ENCODE measurements at places on chromosomes 3 and 15.

DNA sequence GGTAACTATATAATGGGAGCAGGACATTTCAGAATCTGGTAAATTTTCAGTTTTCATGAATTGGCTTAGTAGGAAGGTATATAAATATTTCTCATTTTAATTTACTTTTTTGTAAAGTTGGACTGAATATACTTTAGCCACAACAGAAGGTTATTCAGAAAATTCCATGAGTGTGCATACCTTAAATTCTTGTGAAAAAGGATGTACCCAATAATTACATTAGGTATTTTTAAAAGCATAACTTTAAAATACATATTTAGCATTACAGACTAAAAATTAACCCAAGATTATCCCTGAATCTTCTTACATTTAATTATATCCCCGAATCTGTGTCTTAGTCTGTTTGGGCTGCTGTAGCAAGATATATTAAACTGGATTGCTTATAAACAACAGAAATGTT lies 24.9 kb upstream of the ATP11B start:
- no peak for DNase-seq

DNA sequence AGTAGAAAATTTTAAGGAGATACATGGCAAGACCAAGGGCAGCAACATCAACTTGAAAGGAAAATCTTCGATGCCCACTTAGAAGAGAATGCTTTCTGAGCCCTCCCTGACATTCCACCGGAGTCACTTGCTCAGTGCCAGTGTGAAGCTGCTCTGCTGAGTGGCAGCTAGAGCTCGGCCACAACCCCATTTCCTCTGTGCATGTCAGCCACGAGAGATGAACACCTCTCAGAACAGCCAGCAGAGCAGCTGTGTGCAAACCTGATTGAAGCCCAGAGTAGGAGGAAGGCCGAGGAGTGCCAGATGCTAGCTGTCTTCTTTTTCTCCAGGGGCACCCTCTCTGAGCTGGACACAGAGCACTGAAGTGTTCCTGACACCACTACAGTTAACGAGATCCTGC lies 12.2 kb downstream of the TARS3 start:
- no peak for DNase-seq

GRCh38 chr3:178669022-178669601 lies 132.9 kb downstream of the KCNMB2 start:
- no peak for DNase-seq

DNA sequence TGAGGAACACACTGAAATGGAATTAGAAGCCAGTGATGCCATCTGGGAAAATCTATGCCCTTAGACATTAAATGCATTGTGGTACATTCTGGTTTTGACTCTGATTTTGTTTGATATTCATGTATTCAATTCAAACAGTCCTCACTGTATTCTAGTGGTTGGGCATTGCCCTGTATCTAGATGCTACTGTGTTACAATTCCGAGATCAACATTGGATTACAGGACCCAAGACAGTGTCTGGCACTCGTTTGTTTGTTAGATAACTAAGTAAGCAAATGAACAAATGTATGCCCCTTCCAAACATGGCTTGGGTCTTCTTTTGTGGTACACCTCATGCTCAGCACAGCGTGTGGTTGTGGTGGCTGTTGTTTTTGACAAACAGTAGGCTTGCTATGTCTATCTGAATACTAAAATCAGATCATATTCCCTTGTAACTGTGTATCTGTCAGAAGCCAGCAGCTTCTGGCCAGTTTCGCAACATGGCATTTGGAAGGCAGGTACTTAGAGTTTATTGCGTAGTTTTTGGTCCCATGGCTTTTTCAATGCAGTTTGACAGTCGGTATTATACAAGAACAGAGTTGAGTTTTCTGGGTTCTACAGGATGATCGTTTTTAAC lies 5.7 kb downstream of the FILIP1L start:
- DNase-seq = no peak

DNA sequence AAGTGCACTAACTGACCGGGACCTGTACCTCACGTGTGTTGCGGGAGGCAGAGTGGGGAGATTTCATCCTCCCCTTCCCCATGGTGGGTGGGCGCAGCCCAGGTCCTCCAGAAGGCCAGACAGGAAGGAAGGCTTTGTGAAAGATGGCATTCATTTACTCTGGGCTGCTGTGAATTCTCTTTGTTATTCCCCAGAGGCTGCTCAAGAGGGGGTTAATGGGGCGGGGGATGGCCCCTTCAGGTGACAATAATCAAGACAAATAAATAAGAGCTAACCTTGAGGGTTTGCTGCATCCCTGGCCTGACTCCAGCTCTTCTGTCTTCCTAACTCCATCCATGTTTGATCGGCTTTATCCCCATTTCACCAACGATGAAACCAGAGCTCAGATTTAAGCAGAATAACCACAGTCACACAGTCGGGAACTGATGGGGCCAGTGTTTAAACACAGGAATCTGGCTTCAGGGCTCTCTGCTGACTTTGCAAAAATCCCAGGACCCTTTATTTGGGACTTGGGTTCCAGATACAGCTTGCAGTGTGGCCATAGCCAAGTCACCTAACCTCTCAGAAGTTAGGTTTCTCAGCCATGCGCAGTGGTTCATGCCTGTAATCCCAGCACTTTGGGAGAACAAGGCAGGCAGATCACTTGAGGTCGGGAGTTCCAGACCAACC lies 16.5 kb downstream of the PIF1 start:
- DNase-seq = no peak

GRCh38 chr3:47433796-47434195 lies 41.9 kb downstream of the SCAP start:
- no peak for DNase-seq

DNA sequence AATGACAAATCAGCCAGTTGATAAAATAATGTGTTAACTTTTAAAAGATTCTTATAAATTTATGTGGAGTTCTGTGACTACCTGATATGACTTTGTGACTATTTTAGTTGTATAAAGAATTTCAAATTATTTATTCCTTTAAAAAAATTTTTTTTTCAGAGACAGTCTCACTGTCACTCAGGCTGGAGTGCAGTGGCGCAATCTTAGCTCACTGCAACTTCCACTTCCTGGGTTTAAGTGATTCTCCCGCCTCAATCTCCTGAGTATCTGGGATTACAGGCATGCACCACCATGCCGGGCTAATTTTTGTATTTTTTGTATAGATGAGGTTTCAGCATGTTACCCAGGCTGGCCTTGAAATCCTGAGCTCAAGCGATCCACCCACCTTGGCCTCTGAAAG lies 48.5 kb downstream of the MBNL1 start:
- no peak for DNase-seq

- no peak for DNase-seq
Observed at GRCh38 chr3:57179580-57180410, 14.6 kb upstream of the IL17RD start.

GRCh38 chr15:52111517-52112202 lies 915 bp downstream of the BCL2L10 start:
- no peak for DNase-seq

- DNase-seq = peak; percentile 52
Observed at GRCh38 chr3:32571192-32571485, 481 bp upstream of the DYNC1LI1 start.

DNA sequence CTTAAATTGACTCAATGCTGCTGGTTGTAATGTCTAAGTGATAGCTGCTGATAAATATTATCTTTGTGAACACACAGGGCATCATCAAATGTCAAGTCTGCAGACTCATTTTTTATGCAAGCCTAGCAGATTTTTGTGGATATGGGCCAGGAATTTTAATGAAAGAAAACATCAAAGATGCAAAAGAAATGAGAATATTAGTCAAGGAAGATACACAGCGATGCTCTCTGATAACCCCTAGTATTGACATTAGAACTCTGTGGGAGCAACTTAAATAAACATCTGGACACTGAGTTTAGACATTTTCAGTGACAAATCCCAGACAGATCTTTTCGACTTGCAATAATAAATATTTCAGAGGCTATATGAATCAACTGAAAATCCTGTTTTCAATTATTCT lies 28.3 kb downstream of the POLR2M start:
- no peak for DNase-seq

- no peak for DNase-seq
Observed at GRCh38 chr3:24487325-24488262, 7.1 kb downstream of the THRB start.
